ENCODE measurements at places on chromosomes 7 and 10.

DNA sequence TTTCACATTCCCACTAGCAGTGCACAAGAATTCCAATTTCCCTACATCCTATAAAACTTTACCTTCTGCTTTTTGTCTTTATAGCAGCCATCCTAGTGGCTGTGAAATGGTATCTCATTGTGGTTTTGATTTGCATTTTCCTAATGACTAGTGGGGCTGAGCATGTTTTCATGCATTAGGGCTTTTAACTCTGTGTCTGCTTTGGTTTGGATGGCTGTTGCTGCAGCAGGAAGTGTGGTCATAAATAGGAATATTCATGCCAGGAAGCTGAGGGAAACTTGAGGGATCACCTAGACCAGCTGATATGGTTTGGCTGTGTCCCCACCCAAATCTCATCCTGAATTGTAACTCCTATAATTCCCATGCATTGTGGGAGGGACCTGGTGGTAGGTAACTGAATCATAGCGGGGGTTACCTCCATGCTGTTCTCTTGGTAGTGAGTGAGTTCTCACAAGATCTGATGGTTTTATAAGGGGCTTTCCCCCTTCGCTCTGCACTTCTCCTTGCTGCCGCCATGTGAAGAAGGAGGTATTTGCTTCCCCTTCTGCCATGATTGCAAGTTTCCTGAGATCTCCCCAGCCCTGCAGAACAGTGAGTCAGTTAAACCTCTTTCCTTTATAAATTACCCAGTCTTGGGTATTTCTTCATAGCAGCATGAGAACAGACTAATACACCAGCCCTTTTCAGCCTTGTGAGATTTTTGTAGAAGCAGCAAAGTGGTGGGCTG, 181.8 kb upstream of the PITRM1 start:
- no peak for DNase-seq

- peak; percentile 30 for DNase-seq
Observed at GRCh38 chr10:24952143-24952706, at the start of gene PRTFDC1. Gene PRTFDC1, minus strand, starts transcription at chr10:24952606. Its CDS starts 31 bp downstream, at chr10:24952575.

DNA sequence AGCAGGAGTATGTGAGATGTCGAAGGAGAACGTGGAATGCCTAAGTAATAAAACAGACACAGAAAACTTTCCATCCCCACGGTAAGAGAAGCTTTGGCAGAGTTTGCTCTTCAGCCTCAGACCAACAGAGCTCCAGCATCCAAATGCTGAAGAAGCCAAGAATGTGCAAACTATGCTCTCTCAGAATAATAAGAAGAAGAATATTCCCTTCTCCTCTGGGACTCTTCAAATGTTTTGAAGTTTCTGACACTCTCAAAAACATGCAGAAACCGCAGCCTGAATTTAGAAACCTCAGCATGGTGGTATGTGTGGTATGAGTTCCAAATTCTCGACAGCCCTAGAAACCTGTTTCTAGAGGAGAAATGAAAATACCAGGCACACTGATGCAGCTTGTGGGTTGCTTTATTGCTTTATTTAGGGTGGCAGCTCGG, 113.3 kb downstream of the KCNMA1 start:
- peak; percentile 90 for DNase-seq

- peak; percentile 80 for DNase-seq
Observed at GRCh38 chr7:40329601-40330153, 194.9 kb downstream of the SUGCT start.

GRCh38 chr7:127114742-127115265, 137.9 kb downstream of the GRM8 start:
- no peak for DNase-seq

Measured in skin of body (tissue), 3 donors.